GM23248 (cell line): ENCODE measurements at places on chromosomes 16 and 17. TPM values are rescaled to one million over a fixed set of nuclear protein-coding genes. Genes with fewer than 3 reads are reported as not detected.

The TNRC6C gene
- 2.3 and 4.3 TPM in 2 replicates for total RNA-seq

- DNase-seq, result no peak
Measured at GRCh38 chr16:58074657-58075056, 49.1 kb downstream of the MMP15 start.

DNA sequence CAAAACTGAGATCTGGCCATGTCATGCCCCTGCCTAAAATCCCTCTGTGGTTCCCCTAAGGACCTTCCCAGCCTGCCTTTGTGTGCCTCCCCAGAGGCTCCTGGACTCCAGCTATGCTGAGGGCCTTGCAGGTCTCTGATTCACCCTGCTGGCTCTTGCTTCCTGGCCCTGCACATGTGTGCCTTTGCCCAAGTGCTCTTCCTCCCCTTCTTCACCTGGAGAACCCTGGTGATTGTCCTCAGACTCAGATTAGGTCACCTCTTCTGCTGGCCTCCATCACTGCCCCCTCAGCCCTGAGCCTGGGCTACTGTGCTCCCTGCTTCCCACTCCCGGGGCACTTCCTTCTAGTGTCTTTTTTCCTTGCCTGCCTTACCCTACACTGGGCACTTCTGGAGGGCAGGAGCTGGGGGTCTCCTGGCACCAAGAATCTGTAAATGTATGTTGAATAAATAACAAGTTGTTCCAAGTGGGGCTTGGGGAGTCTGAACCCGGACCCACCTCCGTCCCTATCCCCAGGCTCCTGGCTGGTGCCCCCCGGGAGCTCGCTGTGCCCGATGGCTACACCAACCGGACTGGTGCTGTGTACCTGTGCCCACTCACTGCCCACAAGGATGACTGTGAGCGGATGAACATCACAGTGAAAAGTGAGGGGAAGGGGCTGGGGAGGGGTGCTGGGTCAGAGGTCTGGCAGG lies 7.8 kb downstream of the ITGA3 start:
- peak; percentile 82 for DNase-seq

The HOXB4 gene
- 2.2 and 3.3 TPM in 2 replicates for total RNA-seq

The CHST4 gene
- not detected in 2 replicates for total RNA-seq

The NPIPB9 gene
- 0.38 TPM in 1 of 2 replicates, not detected in the other for total RNA-seq

The ZNF469 gene
- total RNA-seq, result 2.3 and 2.6 TPM in 2 replicates

The VWA3A gene
- total RNA-seq, result not detected in 2 replicates

GRCh38 chr17:3535253-3535995 lies 22.2 kb downstream of the TRPV3 start:
- DNase-seq, result peak; percentile 90

The OR2C1 gene
- total RNA-seq, result 0.51 TPM in 1 of 2 replicates, not detected in the other

The OR1F1 gene
- total RNA-seq, result 5.3 TPM in 1 of 2 replicates, not detected in the other

The METTL2A gene
- 13.2 and 22.4 TPM in 2 replicates for total RNA-seq

The ASIC2 gene
- under 0.01 TPM in 1 of 2 replicates, not detected in the other for total RNA-seq

DNA sequence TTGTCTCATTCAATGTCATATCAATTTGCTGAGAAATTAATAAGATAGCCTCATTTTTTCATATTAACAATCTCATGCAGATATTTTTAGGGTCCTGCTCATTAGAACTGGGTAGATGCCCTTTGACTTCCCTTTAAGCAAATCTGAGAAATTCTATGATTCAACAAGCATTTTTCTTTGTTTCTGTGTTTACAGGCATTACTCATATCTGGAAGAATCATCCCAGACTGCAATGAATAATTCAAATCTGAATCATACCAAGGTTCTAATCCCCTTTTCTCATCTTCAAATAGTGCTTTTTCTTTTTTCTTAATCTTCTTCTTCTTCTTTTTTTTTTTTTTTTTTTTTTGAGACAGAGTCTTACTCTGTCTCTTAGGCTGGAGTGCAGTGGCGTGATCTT lies 69.2 kb upstream of the KIFC3 start:
- peak; percentile 85 for DNase-seq
